ENCODE measurements at places on chromosomes 1 and 21.

DNA sequence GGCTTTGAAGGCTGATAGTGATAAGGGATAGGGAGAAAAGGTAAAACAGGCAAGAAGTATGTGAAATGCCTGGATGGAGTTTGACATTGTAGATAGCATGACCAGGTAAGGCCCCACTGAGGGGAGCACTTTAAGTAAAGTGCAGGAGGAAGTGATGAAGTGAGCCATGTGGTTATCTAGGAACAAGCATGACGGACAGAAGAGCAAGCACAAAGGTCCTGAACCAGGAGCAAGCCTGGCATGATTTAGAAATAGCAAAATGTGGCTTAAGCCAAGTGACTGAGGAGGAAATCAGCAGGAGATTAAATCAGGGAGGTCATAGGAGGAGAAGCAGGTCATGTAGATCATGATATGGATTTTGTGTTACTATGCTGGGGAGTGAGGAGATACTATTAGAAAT is 129.2 kb downstream of the GLUL start:
- DNase-seq = no peak

DNA sequence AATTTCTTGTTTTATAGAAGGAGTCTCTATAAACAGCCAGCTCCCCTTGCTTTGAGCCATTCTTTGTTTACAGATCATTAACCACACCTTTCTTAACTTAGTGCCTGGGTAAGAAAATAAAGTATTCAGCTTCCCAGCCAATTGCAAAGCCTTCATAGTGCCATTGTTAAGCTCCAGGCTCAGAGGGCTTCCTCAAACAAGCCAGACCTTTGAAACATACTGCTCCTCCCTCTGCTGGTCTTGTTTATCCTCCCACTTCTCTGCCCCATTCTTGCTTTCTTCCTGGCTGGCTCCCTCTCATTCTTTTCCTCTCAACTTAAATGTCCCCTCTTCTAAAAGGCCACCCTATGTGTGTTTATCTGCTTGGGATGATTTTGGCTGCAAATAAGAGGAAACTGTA is 319.4 kb upstream of the ST6GALNAC5 start:
- DNase-seq = no peak

DNA sequence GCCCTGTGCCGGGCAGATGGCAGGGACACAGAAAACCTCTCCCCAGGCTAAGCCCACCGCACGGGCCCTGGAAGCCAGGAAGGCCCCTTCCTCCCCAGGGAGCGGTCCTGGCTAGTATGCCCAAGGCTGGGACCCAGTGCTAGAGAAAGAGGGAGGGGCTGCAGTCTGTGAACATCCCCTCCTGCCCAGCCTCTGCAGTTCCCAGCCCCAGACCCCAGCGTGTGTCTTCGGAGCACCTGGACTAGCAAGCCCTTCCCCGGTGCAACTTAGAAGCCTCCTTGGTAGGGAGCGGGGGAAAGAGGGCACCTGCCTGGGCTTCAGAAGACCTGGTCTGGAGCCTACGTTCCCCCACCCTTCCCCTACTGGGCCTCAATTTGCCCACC is 2.1 kb downstream of the PLEKHG5 start:
- DNase-seq = no peak

DNA sequence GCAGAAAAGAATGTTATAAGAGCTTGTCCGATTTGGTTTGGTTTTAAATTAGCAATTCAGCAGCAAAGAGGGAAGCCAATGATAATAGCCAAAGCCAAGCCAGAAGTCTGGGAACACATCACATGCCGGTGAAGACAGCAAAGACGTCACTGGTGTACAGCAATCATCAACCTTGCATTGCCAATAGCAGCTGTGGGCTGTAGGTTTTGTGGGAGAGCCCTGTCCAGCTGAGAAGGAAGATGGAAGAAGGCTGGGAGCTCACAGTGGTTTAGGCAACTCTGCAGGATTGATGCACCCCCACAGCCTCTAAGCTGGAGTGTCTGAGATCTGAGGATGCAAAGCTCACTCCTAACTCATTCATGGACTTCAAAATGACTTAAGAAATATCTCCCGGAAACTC is 338.7 kb downstream of the SIPA1L2 start:
- no peak for DNase-seq
